ENCODE measurements at places on chromosomes 2 and 18.
A peak's percentile ranks its signal among the peaks of the same experiment; 100 is the strongest.

- DNase-seq = no peak
Observed at GRCh38 chr2:63580651-63581297, 7.5 kb downstream of the WDPCP start.

DNA sequence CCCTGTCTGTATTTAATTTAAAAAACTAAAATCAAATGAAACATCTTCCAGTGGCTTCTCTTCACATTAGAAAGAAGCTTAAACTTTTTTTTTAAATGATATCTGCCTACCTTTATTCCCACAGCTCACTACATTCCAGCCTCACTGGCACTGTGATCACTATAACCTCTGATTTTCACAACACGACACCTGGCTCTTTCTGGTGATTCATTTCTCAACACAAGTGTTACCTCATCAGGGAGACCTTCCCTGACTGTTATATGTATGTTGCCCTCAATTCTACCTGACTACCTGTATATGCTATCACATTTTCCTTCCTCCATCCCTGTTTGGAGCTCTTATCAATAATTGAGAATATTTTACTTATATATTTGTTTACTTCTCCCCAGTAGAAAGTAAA is 76.6 kb downstream of the BAZ2B start:
- DNase-seq = no peak

- no peak for DNase-seq
Observed at GRCh38 chr2:15367715-15368114, 193.4 kb downstream of the NBAS start.

DNA sequence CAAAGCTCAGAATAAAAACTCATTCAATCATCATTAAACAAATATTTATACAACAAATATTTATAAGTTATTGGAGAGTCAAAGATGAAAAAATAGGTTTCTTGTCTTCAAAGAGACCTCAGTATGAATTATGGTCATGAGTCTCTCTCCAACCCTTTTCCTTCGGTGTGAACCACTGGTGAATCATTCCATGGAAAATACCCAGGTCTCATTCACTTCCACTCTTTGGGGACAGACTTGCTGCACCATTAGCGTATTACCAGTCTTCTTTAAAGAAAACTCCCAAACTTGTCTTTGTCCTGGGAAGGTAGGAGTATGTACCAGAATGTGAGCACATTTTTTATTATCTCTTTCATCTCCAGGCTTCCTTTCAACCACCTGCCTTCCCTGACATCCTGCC is 257.4 kb upstream of the RBMS1 start:
- DNase-seq = peak; percentile 9

DNA sequence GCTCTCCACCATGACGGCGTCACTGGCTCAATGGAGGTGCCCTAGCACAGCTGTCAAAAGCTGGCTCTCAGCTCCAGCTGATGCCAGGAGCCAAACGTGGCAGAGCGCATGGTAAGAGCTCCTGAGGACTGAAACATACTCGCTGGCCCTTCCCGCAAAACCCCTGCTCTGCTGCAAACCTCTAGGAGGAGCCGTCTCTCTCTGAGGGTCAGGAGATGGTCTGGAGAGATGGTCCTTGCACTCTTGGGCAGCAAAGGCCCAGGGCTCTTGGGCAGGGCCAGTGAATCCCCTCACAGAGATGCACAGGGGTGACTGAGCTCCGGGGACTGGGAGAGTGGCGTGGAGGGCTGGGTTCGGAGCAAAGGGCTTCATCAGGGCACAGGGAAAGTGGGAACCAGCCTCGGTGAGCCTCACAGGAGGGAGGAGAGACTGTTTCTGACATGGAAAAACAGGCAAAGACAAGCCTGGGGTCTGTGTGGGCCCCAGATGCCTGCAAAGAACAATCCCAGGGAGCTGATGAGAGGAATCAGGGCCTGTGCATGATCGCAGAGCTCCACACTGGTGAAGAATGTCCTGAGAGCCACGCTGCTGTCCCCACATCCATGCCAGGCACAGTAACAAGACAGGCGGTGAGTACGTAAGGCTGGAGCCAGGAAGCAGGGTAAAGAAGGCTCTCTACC is 17.2 kb downstream of the SNORC start:
- no peak for DNase-seq
